ENCODE measurements at places on chromosomes 4 and X. TPM values are rescaled to one million over a fixed set of nuclear protein-coding genes. Genes with fewer than 3 reads are reported as not detected.

DNA sequence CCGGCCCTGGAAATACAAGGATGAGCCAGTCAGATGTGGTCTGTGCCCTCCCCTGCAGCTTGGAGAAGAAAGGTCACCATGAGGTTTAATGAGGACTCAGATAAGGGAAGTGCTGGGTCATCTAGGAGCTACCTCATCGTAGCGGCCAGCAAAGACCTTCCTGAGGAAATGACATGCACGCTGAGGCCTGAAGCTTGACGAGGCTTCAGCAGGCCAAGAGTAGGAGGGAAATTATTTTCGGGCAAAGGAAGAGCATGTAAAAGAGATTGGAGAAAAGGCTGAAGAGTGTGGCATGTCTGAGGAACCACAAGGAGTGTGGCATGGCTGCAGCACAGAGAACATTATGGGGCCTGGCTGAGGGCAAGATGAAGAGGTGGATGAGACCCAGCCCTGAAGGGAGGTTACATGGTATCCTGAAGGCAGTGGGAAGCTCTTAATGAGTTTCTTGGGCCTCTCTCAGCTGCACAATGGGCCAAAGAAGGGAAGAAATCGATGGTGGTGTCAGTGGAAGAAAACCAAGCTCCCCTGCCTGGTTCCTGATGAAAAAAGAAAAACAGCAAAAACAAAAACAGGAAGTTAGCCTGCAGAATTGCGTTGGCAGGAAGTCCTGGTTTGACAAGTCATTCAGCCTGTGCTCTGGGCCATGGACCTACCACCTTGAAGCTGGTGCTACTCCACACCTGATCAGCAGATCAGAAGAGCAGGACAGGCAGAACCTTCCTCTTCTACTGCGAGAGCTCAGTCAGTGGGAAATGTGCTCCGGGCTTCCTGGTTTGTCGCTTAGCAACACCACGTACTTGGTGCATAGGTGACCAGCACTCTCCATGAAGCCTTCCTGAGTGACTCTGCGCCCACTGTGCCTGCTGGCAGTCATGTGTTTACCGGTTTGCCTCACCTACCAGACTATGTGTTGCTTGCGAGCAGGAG lies 134.5 kb upstream of the KLF3 start:
- no peak for DNase-seq

GRCh38 chr4:2289955-2290333 lies 28.0 kb upstream of the MXD4 start:
- no peak for DNase-seq

- no peak for DNase-seq
Measured at GRCh38 chrX:148441387-148441786, 59.0 kb upstream of the AFF2 start.

GRCh38 chr4:3179126-3179706 lies 69.7 kb upstream of the MSANTD1 start:
- no peak for DNase-seq

DNA sequence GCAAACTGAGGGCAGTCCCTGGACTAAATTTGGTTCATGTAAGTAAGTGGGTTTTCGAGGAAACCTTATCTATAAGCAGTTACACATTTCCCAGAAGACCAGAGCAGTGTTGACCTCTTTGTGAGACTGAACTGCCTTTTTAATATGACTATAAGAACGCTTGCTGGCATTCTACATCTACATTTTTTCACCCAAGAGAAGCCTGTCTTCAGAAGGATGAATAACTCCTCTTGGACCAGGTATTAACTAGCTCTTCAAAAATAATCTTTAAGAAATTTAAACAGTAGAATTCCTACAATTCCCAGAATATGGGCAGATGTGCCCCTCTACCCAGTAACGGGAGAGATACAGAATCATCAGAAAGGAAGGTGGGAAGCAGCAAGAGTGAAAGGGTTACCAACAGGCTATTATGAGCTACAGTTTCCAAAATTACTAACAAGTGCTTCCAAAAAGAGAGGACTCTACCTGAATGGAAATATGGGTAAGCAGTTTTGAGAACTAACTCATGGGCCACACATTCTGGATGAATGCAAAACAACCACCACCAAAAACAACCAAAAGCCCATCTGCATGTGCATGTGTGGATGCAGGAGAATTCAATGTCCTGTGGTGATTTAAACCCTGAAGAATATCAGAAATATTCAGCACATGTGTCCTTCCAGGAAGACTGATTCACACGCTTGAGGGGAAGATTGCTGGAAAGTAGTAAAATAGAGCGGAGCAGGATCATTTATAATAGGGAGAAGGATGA lies 17.4 kb downstream of the BBS12 start:
- DNase-seq = no peak

- no peak for DNase-seq
Measured at GRCh38 chr4:186761393-186761792, 37.7 kb upstream of the FAT1 start.

DNA sequence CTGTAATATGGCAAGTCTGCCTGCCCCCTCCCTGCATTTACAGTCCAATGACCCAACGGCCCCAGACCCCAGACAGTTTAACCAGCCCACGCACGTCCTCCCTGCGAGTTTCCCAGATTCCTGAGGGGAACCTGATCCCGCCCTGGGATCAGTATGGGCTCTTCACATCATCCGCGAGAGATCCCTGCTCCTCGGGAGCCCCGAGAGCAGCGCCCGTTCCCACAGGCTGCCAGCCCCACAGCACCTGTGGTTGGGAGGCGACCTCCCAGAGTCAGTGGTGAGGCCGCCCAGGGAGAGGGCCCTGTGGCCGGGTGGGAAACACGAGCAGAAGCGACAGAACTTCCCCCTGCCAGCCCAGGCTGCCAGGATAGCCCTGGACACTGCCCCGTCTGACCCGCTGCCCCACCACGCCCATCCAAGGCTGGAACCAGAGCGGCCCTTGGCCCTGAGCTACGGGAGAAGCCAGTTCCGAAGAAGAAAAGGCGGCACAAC lies 32.8 kb downstream of the TSC22D3 start:
- no peak for DNase-seq

DNA sequence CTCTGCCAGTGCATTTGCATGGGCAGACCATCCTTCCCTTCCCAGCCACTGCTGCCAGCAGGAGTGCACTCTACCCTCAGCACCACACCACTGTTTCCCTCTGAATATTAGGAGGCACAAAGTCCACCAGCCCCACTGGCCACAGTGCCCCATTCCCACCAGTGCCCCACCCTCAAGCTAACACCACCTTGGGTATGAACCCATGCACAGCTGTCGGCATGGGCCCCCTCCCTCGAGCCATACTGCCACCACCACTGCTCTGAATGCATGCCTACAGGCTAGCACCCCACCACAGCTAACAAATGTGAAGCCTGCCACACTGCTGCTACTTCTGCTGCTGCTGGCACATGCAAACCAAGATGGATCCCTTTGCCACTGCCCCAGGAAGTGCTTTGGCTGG lies 810.4 kb downstream of the TRAM1L1 start:
- no peak for DNase-seq

DNA sequence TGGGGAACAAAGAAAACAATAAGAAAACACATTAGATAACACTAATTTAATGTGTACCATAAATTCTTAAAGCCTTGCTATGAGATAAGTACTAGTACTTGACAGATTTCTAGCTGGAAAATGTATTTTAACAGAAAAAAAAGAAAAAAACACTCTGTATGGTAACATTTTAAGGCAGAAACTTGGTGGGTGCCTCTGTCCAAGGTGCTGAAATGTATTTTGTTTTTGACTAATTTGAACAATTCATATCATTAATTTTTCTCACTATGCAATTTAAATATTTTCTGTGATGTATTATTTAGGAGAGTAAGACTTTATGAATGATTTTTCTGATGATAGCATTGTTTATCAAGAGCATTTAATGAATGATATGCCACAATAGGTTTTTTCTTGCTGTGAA lies 107.5 kb downstream of the GABRG1 start:
- no peak for DNase-seq

GRCh38 chrX:147749308-147749707 lies 162.4 kb upstream of the FMR1 start:
- DNase-seq = no peak

GRCh38 chr4:16155528-16156169 lies 70.6 kb downstream of the TAPT1 start:
- DNase-seq = no peak

GRCh38 chrX:137749246-137749645 lies 183.3 kb downstream of the ZIC3 start:
- DNase-seq = no peak

- no peak for DNase-seq
Measured at GRCh38 chr4:120105472-120105871, 38.8 kb upstream of the MAD2L1 start.

DNA sequence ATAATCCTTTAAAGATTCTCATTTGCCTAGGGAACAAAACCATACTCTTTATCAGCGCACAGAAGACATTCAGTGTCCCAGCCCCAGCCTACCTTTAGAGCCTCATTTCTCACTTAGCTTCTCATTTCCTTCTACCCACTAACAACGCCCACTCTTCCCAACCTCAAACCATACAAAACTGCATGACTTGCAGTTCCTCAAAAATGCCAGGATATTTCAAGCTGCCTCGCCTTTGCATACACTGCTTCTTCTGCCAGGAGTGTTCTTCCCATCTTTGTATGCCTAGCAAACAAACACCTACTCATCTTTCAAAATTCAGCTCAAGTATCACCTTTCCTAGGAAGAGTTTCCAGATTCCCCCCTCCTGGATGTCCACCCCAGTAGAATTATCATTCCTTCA lies 129.9 kb upstream of the ADGRL3 start:
- no peak for DNase-seq

- DNase-seq = no peak
Measured at GRCh38 chr4:13955551-13955950, 328.0 kb upstream of the BOD1L1 start.

GRCh38 chrX:1355131-1356046 lies 18.8 kb downstream of the IL3RA start:
- DNase-seq = no peak

DNA sequence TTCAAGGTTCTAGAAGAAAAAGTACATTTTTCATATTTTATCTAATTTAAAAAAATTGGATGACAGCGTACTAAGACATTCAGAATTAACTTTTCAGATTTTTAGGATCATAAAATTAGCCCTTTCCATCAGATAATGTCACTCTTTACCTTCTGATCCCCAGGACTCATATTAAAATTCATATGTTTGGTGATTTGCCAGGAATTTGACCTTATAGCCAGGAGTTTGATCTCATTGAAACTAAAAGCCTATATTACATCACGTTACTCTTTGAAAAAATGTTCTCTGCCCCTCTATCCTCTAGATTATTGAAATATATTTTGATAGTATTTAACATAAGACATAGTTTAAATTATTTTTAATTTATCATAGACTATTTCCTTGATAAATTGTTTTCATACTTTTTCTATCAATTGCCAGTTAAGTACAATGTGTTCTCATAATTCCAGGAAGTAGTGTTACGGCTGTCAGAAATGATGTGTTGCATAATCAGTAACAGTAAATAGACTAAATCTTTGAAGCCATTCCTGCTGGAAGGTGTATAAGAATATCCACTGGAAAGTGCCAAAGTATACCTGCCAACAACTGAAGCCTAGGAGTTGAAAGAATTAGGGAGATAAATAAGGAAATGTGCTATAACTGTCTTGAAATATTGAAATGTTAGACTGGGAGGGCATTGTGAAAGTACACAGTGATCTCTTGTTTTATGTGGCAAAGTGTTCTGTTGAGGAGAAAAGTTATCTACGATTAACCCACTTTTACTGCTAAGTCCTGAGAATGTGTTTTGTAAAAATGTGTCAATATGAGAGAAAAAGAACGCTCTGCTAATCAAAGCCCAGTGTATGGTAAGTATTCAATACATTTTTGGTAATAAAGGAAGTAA lies 32.9 kb upstream of the PDGFC start:
- no peak for DNase-seq

GRCh38 chr4:81722290-81722851 lies 250.7 kb upstream of the RASGEF1B start:
- no peak for DNase-seq

DNA sequence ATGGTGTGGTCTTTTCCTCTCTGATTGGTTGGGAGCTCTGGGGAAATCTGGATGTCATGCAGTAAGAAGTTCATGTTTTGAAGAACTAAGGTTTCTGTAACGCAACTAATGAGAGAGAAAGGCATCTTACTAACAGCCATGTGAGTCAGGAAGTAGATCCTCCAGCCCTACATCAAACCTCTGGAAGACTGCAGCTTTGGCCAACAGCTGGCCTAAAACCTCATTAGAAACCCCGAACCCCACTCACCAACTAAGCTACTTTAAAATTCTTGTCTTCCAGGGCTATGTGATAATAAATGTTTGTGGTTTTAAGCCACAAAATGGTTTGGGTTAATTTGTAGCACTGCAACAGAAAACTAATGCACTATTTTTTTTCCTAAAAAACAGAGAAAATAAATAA lies 549.0 kb upstream of the GRID2 start:
- DNase-seq = no peak

- DNase-seq = no peak
Measured at GRCh38 chr4:2248821-2249261, 6.9 kb upstream of the HAUS3 start.

GRCh38 chr4:34676400-34676799 lies 1567.9 kb downstream of the ARAP2 start:
- no peak for DNase-seq

GRCh38 chr4:120081726-120082125 lies 15.1 kb upstream of the MAD2L1 start:
- DNase-seq = no peak

DNA sequence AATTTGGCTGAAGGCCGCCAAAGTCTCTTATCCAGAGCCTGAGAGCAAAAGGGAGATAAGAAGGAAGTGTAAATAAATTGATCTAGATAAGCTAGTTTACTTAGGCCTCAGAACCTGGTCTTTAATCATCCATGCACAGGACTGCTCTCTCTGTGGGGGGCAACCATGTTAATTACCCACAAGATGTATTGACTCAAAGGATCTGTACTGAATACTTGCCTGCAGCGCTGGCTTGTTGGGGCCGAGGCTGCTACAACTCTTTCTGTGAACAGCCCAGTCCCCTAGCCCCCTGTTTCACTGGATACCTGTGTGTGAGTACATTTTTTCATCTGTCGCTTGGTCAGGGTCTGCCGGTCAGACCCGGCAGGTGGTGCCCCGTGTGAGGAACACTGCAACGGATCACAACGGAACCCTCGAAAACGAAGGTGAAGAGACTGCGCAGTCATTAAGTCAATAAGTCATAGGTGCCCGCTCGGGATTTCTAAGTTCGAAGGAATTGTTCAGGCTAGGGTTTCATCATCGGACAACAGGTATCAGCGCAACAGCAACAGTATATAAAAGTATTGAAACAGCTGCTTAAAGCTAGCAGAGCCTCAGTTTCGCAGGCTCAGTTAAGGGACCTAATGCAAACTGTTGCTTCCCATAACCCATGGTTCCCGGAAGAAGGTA lies 8.3 kb downstream of the MAGEA11 start:
- no peak for DNase-seq

Gene CHRDL1
- 36.8 TPM for total RNA-seq

Gene TMEM35A
- 5.4 TPM for total RNA-seq

Gene MAGEA2B
- total RNA-seq = not detected

Gene USP17L15
- not detected for total RNA-seq

Gene SSR4
- 250 TPM for total RNA-seq

Gene SYTL4
- total RNA-seq = 21.9 TPM

Gene CENPI
- total RNA-seq = 1.2 TPM

Gene FAM47A
- not detected for total RNA-seq

Gene NEUROG2
- not detected for total RNA-seq

Gene TDO2
- total RNA-seq = not detected

Gene TCEAL7
- 15.7 TPM for total RNA-seq

Gene CLCN3
- total RNA-seq = 19.6 TPM

All from vagina (tissue), 2 donors.